ENCODE measurements at places on chromosomes 13 and 19. TPM values are rescaled to one million over a fixed set of nuclear protein-coding genes. Genes with fewer than 3 reads are reported as not detected.

Gene AP2A1
- polyA plus RNA-seq, result 75.9 TPM

DNA sequence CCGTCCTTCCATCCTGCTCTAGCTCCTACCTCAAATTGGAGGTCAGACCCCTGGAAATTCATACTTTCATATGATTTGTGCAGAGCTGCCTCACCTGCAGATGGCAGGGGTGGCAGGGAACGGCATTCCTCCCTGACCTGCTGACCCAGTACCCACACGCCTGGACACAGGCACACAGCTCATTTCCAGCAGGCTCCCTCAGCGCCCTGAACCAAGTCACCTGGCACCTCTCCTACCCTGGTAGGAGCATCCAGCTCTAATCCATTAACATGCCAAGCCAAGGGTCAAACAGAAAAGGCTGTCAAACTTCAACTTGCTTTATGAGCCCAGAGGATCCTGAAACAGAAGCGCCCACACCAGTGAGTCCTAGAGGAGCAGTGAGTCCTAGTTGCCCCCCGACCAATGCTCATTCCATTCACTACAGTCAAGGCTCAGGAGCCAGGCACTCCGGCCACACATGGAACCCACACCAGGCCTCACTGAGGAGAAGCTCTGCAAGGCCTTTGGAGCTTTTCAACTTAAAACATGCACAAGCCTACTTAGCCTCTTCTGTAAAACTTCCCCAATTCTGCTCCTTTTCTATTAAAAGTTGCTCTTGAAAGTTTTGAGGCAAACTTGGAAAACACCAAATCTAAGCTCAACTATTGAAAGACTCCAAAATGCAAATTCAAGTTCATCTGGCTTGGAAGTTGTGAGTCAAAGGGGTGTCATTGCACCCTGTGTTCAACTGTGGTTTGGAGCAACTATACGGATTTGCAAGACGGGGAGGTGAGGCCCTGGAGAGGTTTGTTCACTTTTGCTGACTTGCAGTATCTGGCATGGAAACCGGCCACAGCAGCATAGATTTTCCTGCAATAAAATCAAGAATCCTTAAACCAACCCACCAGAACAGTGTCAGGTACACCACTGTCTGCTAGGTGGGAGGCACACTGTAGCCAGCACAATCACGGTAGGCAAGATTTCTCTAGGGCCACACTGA lies 96.7 kb downstream of the CRYL1 start:
- H3K27me3 ChIP-seq, result no peaks in the 10 kb centered on the region
- no peak for DNase-seq
- no peak overlapping the region for H3K4me3 ChIP-seq
- no peaks in the 10 kb centered on the region for H3K36me3 ChIP-seq

DNA sequence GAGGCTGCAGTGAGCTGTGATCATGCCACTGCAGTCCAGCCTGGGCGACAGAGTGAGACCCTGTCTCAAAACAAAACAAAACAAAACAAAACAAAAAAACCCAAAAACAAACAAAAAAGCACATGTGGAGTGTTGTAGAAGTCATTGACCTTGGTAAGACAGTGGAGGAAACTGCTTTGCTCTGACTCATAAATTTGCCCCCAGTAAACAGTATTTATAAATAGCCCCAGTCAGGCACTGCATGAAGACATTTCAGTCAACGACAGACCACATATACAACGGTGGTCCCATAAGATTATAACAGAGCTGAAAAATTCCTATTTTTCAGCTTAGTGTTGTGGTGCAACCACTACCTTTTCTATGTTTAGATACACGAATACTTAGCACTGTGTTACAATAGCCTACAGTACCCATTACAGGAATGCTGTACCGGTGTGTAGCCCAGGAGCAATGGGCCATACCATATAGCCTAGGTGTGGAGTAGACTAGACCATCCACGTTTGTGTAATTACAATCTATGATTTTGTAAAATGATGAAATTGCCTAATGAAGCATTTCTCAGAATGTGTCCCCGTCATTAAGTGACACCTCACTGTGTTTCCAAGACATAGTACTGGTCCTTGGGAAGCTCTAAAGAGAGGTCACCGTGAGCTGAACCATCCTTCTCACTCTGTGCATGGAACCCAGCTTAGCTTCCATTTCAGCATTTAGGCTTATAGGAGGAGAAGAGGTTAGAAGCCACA lies 1.1 kb downstream of the ARL11 start:
- H3K36me3 ChIP-seq, result no peaks in the 10 kb centered on the region
- DNase-seq, result no peak
- H3K27me3 ChIP-seq, result no peaks in the 10 kb centered on the region
- H3K27ac ChIP-seq, result no peak overlapping the region
- H3K4me1 ChIP-seq, result no peaks in the 10 kb centered on the region
- no peak overlapping the region for H3K4me3 ChIP-seq

Gene CAPN12
- 0.20 TPM for polyA plus RNA-seq

DNA sequence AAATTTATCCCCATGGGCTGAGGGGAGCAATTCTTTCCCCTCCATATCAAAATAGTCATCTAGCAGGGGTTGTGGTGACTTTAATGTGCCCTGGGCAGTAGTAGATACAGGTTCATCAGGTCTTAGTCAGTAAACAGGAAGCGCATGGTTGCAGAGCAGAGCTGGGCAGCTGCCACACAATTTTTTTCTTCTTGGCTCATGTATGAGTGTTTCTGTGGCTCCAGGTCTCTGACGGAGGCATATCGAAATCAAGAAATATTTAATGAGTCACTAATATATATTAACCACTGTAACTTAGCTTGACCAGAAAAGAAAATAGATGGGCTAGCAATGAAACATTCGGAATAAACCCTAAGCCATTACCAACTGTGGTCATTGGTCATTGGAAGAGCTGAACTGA lies 68.4 kb upstream of the UBL3 start:
- H3K4me3 ChIP-seq, result no peak overlapping the region
- DNase-seq, result peak; percentile 95
- peaks cover 10% of the 10 kb centered on the region for H3K4me1 ChIP-seq
- no peak overlapping the region for H3K27ac ChIP-seq
- H3K36me3 ChIP-seq, result no peaks in the 10 kb centered on the region

GRCh38 chr13:40558656-40559055 lies 107.8 kb downstream of the FOXO1 start:
- H3K27ac ChIP-seq, result no peak overlapping the region
- DNase-seq, result no peak
- no peak overlapping the region for H3K4me3 ChIP-seq
- H3K36me3 ChIP-seq, result no peaks in the 10 kb centered on the region
- H3K27me3 ChIP-seq, result no peaks in the 10 kb centered on the region

DNA sequence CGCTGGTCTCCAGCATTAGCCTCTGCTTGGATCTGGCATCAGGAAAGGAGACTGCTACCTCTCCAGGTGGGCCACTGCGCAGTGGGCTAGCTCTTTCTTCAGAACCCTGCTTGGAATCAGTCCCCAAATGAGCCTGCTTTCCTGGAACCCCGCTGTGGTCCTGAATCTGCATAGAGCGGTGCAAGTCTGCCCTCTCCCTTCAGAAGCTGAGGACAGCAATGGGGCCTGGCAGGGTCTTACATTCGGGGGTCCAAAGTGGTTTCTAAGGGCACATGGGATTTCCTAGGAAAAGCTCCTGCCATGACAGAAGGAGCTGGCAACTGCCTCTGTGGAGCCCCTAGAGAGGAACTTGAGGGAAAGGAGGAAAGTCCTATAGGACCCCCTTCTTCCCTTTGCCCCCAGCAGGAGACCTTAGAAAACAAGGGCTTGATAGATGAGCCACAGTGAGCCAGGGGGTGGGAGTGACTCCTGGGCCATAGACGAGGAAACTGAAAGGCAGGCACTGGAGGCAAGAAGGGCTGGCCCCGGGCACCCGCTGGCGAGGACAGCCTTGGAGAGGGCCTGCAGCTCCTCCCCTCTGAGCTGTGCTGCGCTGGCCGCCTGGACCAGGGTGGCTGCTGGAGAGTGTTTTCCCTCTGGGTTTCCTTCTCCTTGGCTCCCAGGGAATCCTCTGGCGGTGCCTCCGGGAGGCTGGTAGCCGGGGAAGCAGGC lies 1.4 kb upstream of the VSTM2B start:
- no peaks in the 10 kb centered on the region for H3K4me1 ChIP-seq
- peaks cover 35% of the 10 kb centered on the region for H3K27me3 ChIP-seq
- no peak overlapping the region for H3K4me3 ChIP-seq
- no peak overlapping the region for H3K27ac ChIP-seq
- DNase-seq, result no peak

- H3K27ac ChIP-seq, result no peak overlapping the region
- H3K36me3 ChIP-seq, result no peaks in the 10 kb centered on the region
- H3K4me1 ChIP-seq, result no peaks in the 10 kb centered on the region
- DNase-seq, result no peak
- H3K4me3 ChIP-seq, result no peak overlapping the region
Measured at GRCh38 chr19:35908973-35909683, 1.0 kb upstream of the TYROBP start.

Gene TMEM238
- not detected for polyA plus RNA-seq

Gene STXBP2
- 4.6 TPM for polyA plus RNA-seq

DNA sequence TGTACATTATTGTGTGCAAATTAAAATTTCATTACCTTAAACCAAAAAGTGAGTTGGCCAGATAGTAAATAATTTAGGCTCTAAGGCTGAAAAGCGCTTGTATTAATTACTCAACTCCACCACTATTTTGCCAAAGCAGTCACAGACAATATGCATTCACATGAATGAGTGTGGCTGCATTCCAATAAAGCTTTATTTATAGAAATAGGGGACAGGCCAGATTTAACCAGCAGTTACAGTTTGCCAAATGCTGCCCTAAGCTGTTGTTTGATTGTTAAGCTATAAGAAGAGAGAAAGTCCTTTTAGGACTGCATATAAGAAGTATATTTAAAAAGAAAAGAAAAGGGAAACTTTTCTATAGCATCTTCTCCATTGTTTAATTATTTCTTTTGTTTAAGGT lies 342.6 kb downstream of the ITGBL1 start:
- H3K27ac ChIP-seq, result no peak overlapping the region
- H3K36me3 ChIP-seq, result no peaks in the 10 kb centered on the region
- DNase-seq, result no peak
- no peaks in the 10 kb centered on the region for H3K27me3 ChIP-seq
- no peaks in the 10 kb centered on the region for H3K4me1 ChIP-seq

- H3K27me3 ChIP-seq, result no peaks in the 10 kb centered on the region
- no peak overlapping the region for H3K4me3 ChIP-seq
- DNase-seq, result peak; percentile 84
- no peak overlapping the region for H3K27ac ChIP-seq
- H3K4me1 ChIP-seq, result no peaks in the 10 kb centered on the region
- H3K36me3 ChIP-seq, result no peaks in the 10 kb centered on the region
Measured at GRCh38 chr13:79631051-79631659, 150.2 kb downstream of the NDFIP2 start.

- peak overlapping the region; percentile 100 for H3K27ac ChIP-seq
- peaks cover 11% of the 10 kb centered on the region for H3K4me1 ChIP-seq
Measured at GRCh38 chr19:41363371-41363752, 587 bp downstream of the B9D2 start.

GRCh38 chr13:112065521-112065866 lies 1.5 kb upstream of the SOX1 start:
- no peak overlapping the region for H3K4me3 ChIP-seq
- H3K4me1 ChIP-seq, result no peaks in the 10 kb centered on the region
- H3K27me3 ChIP-seq, result peaks cover 37% of the 10 kb centered on the region
- no peak overlapping the region for H3K27ac ChIP-seq

DNA sequence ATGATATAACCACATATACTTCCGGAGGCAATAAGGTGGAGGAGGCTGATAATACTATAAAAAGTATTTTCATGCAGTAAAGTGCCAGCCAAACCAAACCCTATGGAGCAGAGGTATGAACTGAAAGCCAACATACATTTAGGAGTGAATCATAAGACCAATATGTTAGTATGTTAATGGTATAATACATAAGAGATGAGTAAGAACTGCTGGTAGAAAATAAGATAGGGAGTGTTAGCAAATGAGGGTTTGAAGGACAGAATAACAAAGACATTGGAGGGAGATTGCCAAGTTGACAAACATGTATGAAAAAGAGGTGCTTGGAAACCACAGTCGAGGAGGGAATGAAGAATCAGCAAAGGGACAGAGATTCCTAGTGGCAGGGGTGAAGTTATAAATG lies 10.8 kb downstream of the ENOX1 start:
- H3K4me1 ChIP-seq, result no peaks in the 10 kb centered on the region
- H3K36me3 ChIP-seq, result no peaks in the 10 kb centered on the region
- no peaks in the 10 kb centered on the region for H3K27me3 ChIP-seq
- no peak overlapping the region for H3K4me3 ChIP-seq
- no peak for DNase-seq

Gene LRG1
- polyA plus RNA-seq, result 0.10 TPM

DNA sequence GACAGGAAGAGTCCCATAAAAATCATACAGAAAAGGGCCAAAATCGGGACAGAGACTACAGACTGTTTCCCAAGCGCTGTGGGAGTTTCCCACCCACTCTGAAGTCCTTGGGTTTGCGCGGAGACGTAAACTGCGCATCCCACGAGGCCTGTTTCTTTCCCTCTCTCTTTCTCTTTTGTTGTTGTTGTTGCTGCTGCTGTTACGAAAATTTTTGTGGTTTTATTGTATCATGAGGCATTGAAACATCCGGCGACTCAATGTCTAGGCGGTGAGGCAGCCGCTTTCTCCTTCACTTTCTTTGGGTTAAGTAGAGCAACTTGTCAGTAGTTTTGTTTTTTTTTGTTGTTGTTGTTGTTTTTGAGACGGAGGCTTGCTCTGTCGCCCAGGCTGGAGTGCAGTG lies 1.6 kb upstream of the PPP1R12C start:
- H3K4me1 ChIP-seq, result peaks cover 12% of the 10 kb centered on the region
- peaks cover 5% of the 10 kb centered on the region for H3K27me3 ChIP-seq
- H3K4me3 ChIP-seq, result no peak overlapping the region
- DNase-seq, result no peak
- no peak overlapping the region for H3K27ac ChIP-seq

Gene FAM83E
- polyA plus RNA-seq, result not detected

DNA sequence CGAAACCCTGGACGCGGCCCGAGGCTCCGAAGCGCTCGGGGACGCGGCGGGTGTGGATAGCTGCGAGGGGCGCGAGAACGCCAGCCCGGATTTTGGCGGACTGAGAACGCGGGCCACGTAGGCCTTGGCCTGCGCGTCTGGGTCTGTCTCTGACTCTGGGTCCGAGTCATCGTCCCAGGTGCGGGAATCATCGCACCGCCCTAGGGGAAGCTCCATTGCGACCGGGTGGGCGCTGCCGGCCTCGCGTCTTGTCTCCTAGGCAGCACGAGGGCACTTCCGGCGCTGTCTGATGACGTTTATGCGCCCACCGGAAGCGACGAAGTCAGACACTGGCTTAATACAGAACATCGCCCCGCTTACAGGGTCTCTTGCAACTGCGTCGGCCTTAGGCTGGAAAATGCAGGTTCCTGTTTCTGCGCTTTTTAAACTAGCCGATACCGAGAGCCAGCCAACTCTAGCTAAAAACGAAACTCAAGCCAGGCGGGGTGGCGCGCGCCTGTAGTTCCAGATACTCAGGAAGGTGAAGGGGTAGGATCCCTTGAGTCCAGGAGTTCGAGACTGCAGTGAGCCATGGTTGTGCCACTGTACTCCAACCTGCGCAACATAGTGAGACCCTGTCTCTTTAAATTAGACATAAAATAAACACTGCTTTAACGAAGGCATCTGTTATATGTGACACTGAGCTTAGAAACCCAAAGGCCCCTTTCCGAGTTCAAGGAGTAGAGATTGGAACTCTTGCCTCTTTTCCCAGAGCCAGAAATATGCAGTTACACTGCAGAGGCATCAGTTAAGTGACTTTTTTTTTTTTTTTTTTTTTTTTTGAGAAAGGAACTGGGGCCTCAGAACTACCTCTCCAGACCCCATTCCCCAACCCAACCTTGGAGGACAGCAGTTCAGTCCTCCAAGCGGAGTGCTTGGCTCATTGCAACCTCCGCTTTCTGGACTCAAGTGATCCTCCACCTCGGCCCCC lies at the start of gene FBXW9:
FBXW9 (minus strand) TSS at position 266 of the 970 bp plus-strand sequence; CDS start at position 216, 50 bp downstream.
- H3K36me3 ChIP-seq, result peaks cover 8% of the 10 kb centered on the region
- no peaks in the 10 kb centered on the region for H3K4me1 ChIP-seq
- no peaks in the 10 kb centered on the region for H3K27me3 ChIP-seq

Gene SBK2
- not detected for polyA plus RNA-seq
